D721Med (cell line): ENCODE measurements at places on chromosomes 4 and X.

DNA sequence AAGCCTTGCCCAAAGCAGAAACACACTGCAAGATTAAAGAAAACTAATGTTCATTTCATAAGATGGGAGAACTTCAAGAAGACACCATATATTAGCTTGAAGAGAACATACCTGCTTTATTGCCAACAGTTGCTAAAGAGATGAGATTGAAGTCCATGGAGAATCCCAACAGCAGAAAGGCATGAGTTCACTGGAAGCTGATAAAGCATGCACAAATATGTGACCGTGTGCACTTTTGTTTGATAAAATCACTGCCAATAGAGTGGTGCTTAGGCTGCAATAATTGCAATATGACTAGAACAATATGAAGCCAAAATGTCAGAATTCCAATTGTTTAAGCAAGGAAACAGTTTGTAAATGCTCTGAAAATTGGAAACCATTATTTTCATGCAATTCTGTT lies 125.9 kb upstream of the PPARGC1A start:
- no peak for DNase-seq

DNA sequence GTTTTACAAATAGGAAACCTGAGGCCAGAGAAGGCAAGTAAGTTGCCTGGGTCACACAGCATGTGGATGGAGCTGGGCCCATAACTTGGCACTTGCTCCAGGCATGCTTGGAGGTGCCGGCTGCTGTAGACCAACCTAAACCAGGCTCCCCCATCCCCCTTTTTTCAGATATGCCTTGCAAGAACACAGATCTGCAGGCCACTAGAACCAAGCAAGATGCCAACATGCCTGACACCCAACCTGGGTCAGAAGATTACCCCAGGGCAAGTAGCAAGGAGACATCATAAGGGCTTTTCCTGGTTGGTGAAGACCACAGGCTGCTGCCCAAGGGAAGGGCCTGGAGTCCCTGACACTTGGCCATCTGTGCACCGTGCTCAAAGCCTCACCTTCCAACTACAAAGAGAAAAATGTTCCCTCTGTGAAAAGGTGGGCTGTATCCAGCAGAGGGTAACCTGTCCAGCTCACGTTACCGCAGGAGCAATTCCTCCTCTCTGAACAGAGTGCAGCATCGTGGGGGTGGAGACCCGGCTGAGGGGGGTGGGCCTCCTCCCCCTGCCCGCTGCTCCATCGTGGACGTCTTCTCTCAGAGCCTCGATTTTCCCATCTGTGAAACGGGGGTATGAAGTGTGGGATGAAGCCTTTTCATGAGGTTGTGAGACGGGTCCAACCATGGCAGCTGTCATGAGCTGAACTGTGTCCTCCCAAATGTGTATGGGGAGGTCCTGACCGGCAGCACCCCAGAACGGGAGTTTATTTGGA lies 23.0 kb downstream of the HMX1 start:
- DNase-seq = no peak

DNA sequence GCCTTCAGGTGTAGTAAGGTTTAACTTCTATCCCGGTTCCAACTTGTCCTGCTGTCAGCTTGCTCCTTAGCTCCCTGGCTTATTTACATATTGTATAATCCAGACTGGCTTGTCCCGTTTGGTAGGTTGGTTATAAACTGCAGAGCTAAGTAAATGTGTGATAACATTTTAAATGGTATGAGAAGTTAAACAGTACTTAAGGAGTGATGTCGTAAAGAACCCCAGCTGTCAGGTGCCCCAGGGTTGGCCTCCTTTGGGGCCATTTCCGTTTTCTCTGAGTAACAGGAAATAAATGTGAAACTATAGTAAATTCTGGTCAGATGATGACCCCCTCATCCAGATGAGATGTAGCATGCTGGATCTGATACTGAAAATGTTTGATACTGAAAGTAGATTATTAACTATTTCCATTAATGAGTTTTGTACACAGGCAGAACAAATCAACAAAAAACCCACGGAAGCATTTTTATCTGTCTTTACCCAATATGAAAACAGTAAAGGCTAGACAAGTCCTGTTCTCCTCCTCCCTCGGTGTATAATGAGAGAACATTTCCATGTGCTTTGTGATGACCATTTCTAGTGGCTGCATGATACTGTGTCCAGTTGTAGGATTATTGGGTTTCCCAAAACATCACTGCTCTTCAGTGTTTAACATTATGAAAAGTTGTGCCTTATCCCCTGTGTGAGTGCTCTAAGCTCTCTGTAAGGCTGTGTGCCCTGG lies 22.4 kb downstream of the GAB1 start:
- DNase-seq = no peak

DNA sequence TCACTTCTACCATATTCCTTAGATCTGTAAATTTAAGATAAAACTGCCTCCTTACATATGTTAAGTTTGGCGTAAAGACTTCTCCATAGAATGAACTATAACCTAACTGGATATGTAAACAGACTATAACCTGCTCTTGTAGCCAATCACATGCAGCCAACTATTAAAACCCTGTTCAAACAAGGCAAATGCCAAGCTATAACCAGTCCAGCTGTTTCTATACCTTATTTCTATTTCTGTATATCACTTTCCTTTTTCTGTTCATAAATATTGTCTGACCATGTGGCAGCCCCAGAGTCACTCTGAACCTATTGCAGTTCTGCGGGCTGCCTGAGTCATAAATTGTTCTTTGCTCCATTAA lies 12.4 kb upstream of the POF1B start:
- DNase-seq = no peak

DNA sequence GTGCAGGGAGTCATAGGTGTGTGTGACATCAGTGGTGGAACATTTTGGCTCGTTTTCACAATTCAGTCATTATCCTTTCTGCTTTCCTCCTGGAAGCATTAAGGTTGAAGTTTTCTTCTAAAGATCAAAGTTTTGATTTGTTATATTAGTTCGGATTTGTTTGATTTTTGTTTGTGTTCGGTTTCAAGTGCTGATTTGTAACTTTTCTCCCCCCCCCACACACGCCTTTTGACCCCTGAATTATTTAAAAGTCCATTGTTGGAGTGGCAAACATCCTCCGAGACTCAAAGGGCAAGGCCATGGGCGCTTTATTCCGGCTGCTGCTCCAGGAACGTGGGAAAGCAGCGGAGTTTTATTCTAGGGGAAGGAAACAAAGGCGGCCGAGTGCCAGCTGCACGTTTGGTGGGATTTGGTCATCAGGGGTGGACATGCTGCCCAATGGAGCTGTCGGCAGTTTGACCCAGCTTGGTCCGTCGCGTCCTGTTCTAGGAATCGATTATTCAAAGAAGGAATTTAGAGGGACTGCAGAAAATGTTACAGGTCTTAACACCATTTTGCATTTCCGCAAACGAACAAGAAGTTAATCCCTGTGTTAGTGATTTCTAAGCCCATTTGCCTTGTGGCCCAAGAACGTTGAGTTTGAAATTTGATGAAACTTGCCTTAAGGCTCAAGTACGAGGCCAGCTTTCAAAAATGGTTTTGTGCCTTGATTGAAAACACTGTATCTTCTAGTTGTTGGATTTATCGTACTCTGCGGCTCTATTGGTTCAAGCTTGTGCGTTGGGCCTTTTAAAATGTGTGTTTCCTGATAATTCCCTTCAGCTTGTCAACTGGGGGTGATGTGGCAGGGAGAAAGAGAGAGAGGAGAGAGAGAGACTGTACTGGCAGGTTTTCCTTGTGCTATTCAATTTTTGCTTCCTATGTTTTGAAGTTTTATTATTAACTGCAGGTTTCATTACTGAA lies 565 bp upstream of the ZNF41 start:
- DNase-seq = no peak

DNA sequence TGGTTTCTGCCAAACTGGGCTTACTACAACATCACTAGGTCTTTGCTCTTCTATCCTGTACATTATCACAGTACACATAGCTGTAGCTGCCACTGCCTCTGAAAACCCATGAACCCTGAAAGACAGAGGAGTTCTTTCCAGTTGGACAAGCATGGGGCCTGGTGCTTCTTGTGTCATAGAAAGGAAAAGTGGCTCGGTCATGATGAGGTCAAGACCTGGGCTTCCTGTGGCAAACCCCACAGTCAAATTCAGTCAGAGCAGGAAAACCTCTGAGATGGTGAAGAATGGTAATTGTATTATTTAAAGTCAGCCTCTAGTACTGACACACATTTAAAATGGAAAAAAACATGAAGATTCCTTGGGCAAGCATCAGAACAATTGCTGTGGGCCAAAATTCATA lies 133.3 kb upstream of the PRPS2 start:
- no peak for DNase-seq

- DNase-seq = no peak
Measured at GRCh38 chr4:107866726-107867125, 42.0 kb downstream of the SGMS2 start.

- DNase-seq = no peak
Measured at GRCh38 chr4:151324752-151325110, 674 bp downstream of the SH3D19 start.

DNA sequence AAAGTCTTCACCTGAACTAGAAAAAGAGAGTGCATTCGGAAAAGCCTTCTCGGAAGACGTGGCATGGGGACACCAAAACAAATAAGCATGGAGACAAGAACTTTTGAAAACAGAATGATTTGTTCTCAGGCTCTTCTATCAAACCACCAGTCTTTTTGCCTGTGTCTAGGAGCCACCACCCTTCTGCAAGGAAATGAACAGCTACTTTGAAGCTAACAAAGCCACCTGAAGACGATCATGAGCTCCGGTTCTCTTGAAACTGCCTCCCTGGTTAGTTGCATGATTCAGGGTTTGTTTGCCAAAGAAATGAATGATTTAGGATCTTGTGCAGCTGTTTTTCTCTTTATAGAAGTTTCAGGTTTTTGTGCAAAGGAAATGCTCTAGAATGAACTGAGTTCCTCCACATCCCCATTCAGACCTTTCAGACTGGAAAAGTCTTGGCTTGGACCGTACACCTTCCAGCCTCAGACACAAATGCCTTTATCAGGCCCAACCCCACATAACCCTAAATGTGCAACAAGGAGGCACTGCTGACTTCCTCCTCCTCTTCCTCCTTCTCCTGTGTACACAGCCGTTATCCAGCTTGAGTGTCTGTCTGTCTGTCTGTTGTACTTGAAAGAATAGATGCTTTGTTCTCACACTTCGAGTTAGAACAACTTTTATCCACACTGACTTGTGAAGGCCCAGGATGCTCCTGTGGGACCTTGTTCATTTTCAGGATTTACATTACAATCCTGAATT lies 334.8 kb upstream of the KLF3 start:
- no peak for DNase-seq

GRCh38 chr4:8053688-8054449 lies 104.7 kb downstream of the ABLIM2 start:
- peak; percentile 65 for DNase-seq

DNA sequence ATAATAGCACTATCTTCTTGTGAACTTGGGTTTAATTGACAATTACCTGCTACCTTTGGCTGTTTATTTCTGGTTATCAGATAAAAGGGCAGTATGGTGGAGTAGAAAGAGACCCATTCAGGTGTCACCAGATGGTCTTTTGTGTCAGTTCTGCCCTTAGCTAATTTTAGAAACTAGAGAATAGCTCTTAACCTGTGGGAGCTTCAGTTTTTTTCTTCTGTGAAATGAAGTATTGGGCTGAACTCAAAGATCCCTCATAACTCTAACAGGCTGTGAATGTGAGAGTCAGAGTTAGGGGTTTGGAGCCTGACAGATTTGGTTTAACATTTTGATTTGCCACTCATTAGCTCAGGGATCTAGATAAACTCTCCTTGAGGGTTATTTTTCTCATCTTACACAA lies 335.2 kb downstream of the PPP1R2C start:
- DNase-seq = no peak

GRCh38 chr4:140277576-140277975 lies 95.9 kb upstream of the SCOC start:
- no peak for DNase-seq

DNA sequence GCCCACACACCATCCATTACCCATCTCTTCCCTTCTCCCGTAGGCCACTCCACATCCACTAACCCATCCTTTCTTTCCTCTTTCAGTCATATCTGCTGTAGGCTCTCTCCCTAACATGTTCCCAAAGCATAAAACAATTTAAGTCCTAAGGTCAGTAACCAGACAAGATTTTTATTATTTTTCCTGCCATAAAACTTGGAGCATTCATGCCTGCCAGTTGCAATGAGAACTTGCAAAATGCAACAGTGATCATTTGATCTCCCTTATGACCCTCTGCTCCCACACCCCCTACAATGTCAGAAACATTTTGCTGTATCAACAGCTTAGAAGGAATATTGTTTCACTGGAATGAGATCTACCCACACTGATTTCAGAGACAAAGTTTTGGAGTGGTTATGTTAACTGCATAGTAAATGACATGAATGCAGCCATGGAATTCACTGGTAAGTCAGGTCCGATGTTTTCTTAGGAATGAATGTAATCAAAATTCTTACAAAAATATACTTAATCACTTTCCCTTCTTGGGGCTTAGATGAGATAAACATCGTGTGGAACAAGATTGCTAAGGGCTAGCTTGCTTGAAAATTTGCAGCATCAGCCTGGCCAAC lies 5.7 kb downstream of the NIPAL1 start:
- no peak for DNase-seq

DNA sequence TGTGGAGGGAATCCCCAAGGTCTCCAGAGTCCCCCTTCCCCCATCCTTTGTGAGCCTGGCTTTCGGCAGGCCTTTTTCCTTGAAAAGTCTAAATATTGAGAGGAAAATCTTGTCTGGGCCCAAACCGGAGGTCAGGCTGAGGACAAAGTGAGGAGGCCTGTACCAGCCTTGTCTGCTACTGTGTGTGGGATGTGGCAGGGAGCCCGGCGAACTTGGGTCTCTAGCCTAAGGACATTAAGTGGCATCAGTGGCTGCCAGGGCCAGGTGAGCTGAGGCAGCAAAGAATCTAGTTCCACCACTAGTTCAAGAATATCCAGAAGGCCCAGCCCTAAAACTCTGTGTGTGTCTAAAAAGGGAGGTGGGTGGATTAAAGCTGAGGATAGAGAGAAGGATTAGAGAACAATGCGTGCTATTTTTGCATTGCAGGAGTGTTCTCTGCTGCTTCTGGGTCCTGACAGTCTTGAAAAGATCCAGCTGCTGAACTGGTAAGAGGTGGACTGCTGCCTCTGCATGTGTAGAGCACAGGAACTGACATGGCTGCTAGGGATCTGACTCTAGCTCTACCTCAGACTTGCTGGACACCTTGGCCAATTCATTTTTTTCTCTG lies 1.2 kb upstream of the AMER1 start:
- no peak for DNase-seq

- no peak for DNase-seq
Measured at GRCh38 chr4:98542011-98542410, 116.4 kb downstream of the TSPAN5 start.

GRCh38 chr4:2947926-2948325 lies 15.3 kb downstream of the NOP14 start:
- DNase-seq = no peak

GRCh38 chrX:155263854-155264628 lies at the start of gene RAB39B:
Gene RAB39B, minus strand, starts transcription at chrX:155264491. Its CDS starts 203 bp downstream, at chrX:155264288.
- peak; percentile 12 for DNase-seq

GRCh38 chr4:179977378-179977777 lies 2265.8 kb upstream of the TENM3 start:
- DNase-seq = no peak

DNA sequence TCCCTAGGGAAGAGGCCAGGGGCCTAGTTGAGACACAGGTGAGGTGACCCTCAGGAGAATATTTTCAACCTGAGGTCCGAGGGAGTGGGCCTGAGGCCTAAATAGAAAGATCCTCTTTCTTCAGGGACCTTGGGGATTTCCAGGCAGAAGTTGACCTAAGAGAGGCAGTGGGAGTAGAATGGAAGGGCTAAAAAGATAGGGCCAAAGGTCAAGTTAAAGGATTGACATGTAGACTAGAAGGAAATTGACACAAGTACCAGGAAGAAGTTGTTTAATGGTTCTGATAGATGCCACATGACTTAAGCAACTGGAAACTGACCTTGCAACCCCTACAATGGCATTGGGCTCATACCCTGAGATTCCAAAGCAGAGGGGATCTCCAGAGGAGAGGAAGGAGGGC lies 76.9 kb downstream of the SHROOM3 start:
- DNase-seq = no peak
